ENCODE measurements at places on chromosomes 1 and 21. TPM values are rescaled to one million over a fixed set of nuclear protein-coding genes. Genes with fewer than 3 reads are reported as not detected.

DNA sequence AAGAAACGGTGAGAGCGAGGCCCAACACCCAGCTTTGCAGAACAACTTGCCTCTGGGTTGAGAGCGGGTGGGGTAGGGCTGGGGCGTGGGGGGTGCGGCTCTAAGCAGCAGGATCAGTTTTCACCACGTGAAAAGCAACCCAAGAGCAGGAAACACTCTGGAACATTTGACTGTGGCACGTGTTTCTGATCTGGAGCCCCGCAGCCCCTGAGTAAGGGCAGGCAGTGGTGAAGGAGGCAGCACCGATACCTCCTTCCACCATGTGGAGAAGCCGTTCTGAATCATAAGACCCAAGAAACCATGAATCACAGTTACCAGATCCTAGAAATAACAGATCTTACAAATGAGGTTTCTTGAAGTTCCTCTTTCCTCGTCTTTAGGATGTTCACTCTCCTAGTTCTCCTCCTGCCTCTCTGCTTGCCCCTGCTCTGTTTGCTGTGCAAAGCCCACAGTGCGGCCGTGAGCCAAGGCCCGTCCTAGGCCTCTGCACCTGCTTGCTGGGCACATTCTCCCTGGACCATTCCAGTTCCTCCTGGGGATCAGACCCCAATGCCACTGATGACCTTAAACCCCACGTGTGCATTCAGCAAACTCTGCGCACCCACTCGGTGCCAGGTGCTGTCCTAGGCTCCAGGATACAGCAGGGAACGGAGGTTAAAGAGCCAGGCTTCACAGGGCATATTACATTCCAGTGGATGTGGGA lies 31.9 kb downstream of the SLC1A7 start:
- no peaks in the 10 kb centered on the region for H3K27me3 ChIP-seq
- H3K27ac ChIP-seq, result no peak overlapping the region
- DNase-seq, result no peak
- H3K36me3 ChIP-seq, result no peaks in the 10 kb centered on the region
- no peaks in the 10 kb centered on the region for H3K4me1 ChIP-seq
- H3K4me3 ChIP-seq, result no peak overlapping the region

DNA sequence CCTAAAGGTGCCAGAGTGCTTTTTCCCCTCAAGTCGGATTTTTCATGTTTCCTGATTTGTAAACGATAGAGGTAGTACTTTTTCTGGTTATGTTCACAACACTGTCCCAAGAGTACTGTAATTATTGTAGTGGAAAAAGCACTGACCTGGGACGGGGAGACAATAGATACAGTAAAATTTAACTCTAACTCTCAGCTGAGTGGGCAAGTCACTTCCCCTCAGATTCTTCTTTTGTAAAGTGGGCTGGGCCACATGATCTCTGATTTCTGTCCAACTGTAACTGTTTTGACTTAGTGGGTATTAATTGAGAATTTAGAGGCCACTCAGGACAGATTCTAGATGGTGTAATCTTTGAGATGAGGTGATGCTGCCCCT lies 19.1 kb downstream of the MARCKSL1 start:
- H3K4me1 ChIP-seq, result peaks cover 24% of the 10 kb centered on the region
- H3K4me3 ChIP-seq, result no peak overlapping the region
- no peak overlapping the region for H3K27ac ChIP-seq
- DNase-seq, result no peak

GRCh38 chr1:245772325-245772724 lies 617.5 kb downstream of the KIF26B start:
- no peak for DNase-seq
- H3K27ac ChIP-seq, result no peak overlapping the region
- no peaks in the 10 kb centered on the region for H3K27me3 ChIP-seq
- no peak overlapping the region for H3K4me3 ChIP-seq
- H3K36me3 ChIP-seq, result no peaks in the 10 kb centered on the region
- H3K4me1 ChIP-seq, result no peaks in the 10 kb centered on the region

DNA sequence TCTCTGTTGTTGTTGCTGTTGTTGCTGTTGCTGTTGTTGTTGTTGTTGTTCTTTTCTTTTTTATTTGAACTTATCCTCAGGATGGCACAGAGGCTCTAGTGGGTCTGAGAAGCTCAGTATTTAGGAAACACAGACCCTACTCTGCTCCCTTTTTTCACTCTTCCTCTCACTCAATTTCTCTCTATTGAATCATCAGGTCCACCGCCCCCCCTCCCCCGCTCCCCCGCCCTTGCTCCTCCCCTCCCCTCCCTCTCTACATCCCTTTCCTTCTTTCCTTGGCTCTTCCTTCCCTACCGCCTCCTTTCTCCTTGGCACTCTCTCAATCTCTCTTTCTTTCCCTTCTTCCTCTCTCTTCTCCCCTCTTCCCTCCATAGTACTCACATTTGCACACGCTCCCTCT lies 218.5 kb upstream of the ZC3H12A start:
- no peak overlapping the region for H3K27ac ChIP-seq
- H3K4me3 ChIP-seq, result no peak overlapping the region
- no peaks in the 10 kb centered on the region for H3K27me3 ChIP-seq
- no peaks in the 10 kb centered on the region for H3K4me1 ChIP-seq
- no peaks in the 10 kb centered on the region for H3K36me3 ChIP-seq

- no peaks in the 10 kb centered on the region for H3K4me1 ChIP-seq
- H3K27me3 ChIP-seq, result no peaks in the 10 kb centered on the region
- DNase-seq, result no peak
- H3K4me3 ChIP-seq, result no peak overlapping the region
These were observed 287.8 kb downstream of the RRAGC start for GRCh38 chr1:38571726-38572125.

DNA sequence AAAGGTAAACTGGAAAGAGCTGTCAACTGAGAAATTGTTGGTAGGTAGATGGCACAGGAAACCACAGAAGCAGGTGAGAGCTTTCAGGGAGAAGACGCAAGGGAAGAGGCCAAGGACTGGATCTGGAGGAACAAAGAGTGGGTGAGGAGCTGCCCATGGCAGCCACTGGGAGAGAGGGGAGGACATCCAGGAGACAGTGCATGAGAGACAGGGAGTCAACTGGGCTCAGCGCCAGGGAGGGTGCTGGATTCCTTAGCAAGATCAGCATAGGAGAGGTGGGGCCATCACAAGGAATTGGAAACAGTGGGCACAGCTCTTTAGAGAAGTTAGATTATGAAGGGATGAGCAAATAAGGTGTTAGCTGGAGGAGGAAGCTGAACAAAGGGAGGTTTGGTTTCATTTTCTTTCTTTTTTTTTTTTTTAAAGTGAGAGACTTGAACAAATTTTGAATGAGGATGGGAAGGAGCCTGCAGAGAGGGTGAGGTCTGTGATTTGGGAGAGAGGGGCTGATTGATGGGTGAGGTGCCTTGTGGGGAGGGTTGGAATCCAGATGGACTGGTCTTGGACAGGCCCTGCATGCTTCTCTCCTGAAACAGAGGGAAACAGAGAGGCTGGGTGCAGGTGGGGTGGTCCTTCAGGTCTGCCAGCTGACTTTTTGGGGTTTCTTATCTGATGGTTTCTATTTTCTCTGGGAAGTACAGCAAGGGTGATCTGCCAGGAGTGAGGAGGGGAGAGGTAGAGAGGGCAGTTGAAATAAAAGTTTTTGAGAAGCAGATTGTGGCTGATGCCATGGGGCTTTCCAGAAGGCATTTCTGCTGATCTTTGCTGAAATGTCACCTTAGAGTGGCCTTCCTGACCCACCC lies 5.4 kb downstream of the CYP4B1 start:
- no peaks in the 10 kb centered on the region for H3K36me3 ChIP-seq
- no peak overlapping the region for H3K27ac ChIP-seq
- H3K27me3 ChIP-seq, result no peaks in the 10 kb centered on the region

- no peak overlapping the region for H3K27ac ChIP-seq
- H3K4me1 ChIP-seq, result no peaks in the 10 kb centered on the region
- no peaks in the 10 kb centered on the region for H3K27me3 ChIP-seq
- H3K4me3 ChIP-seq, result no peak overlapping the region
These were observed 406.6 kb upstream of the TMPRSS15 start for GRCh38 chr21:18810136-18810535.

- H3K4me3 ChIP-seq, result no peak overlapping the region
- no peaks in the 10 kb centered on the region for H3K4me1 ChIP-seq
- H3K27me3 ChIP-seq, result no peaks in the 10 kb centered on the region
- no peak overlapping the region for H3K27ac ChIP-seq
These were observed 27.2 kb upstream of the TADA1 start for GRCh38 chr1:166903232-166903631.

DNA sequence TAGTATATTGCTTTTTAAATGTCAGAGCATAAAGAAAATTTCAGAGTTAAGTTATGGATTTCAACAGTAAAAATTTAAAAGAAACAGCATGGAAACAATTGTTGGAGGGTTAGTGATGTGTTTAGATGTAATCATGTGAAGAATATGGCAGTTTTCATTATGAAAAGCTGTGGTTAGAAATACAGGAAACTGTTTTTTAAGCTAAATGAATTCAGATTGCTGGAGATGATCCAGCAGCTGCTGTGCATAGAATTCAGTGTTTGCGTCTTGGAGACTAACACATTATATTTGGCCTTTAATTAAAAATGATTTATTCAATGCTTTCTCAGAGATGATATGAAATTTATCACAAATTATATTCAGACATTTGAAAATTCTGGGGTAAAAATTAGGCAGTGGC lies 273.6 kb upstream of the LRRC7 start:
- H3K27me3 ChIP-seq, result no peaks in the 10 kb centered on the region
- no peak overlapping the region for H3K4me3 ChIP-seq
- H3K36me3 ChIP-seq, result no peaks in the 10 kb centered on the region
- H3K27ac ChIP-seq, result no peak overlapping the region
- no peak for DNase-seq

GRCh38 chr21:32135401-32136363 lies 143.2 kb downstream of the MIS18A start:
- no peaks in the 10 kb centered on the region for H3K36me3 ChIP-seq
- no peak overlapping the region for H3K4me3 ChIP-seq
- no peaks in the 10 kb centered on the region for H3K27me3 ChIP-seq
- no peak overlapping the region for H3K27ac ChIP-seq
- DNase-seq, result no peak

DNA sequence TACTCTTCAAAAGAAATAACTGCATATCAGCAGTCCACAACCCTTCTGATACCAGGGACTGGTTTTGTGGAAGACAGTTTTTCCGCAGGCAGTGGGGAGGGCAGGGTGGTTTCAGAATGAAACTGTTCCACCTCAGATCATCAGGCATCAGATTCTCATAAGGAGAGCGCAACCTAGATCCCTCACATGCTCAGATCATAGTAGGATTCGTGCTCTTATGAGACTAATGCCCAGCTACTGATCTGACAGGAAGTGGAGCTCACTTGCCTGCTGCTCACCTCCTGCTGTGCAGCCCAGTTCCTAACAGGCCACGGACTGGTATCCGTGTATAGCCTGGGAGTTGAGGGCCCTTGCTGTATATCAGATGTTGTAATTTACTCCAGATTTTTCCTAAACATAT lies 11.5 kb downstream of the RO60 start:
- H3K4me3 ChIP-seq, result no peak overlapping the region
- H3K27me3 ChIP-seq, result no peaks in the 10 kb centered on the region
- peaks cover 25% of the 10 kb centered on the region for H3K4me1 ChIP-seq
- peak; percentile 10 for DNase-seq
- H3K36me3 ChIP-seq, result no peaks in the 10 kb centered on the region

DNA sequence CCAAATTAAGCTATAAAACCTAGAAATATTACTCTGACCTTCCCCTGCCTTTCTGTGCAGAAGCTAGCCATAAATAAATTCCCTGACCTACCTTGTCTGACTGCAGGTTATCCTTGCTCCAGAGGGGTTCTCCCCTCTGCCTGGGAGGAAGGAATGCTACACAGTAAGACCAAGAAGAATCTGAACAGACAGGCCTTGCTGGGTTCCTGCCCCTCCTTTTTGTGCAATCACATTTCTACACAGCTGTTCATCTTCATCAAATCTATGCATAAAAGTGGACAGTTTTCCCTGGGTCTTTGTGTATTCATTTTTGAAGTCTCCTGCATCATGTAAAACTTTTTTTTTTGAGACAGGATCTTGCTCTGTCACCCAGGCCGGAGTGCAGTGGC lies 50.6 kb downstream of the DNTTIP2 start:
- H3K4me1 ChIP-seq, result no peaks in the 10 kb centered on the region
- H3K36me3 ChIP-seq, result no peaks in the 10 kb centered on the region
- no peak for DNase-seq

- H3K27me3 ChIP-seq, result no peaks in the 10 kb centered on the region
- H3K4me3 ChIP-seq, result no peak overlapping the region
- no peaks in the 10 kb centered on the region for H3K36me3 ChIP-seq
- no peak overlapping the region for H3K27ac ChIP-seq
These were observed 58.5 kb upstream of the BCL10 start for GRCh38 chr1:85334962-85335361.

The LMX1A gene
- not detected for total RNA-seq

The MAP1LC3C gene
- total RNA-seq, result not detected

The GCSAML gene
- total RNA-seq, result 9.5 TPM

The SIK1 gene
- 13.4 TPM for total RNA-seq

The F3 gene
- not detected for total RNA-seq

Measured in naive thymus-derived CD4-positive, alpha-beta T cell (primary cell).